ENCODE measurements at places on chromosomes 12 and 14.

DNA sequence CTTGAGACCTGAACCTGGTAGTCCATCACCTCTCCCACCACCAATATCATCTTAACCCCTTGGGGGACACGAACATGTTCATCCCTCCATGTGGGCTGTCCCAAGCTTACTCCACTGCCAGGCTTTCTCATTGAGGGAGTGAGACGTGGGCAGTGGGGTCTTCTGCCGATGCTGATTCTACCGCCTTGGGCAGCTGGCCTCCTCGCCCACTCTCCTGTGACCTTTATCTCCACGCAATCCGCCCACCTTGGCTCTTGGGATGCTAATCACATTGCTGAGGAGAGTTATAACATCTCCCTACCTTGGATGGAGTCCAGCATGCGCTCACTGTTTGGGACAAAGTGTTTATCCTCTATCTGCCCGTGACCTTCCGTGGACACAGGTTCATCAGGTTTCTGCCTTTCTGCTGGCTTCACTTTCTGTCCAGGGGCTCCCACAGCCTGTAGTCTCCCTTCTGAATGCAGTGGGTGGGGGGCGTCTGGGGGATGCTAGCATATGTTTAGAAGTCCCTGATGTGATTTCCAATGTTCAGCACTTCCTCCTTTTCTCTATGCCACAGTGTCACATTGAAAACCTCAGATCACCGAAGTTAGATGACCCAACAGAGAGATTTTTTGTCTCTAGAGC, 53.2 kb upstream of the ESRRB start:
- DNase-seq, result no peak

GRCh38 chr12:92065018-92065499, 80.6 kb downstream of the BTG1 start:
- no peak for DNase-seq

GRCh38 chr12:51048661-51049251, 629 bp downstream of the LETMD1 start:
- DNase-seq, result no peak

- no peak for DNase-seq
Measured at GRCh38 chr12:111596985-111597830, 1.9 kb downstream of the ATXN2 start.

GRCh38 chr12:12558291-12558690, 4.4 kb downstream of the DUSP16 start:
- no peak for DNase-seq

DNA sequence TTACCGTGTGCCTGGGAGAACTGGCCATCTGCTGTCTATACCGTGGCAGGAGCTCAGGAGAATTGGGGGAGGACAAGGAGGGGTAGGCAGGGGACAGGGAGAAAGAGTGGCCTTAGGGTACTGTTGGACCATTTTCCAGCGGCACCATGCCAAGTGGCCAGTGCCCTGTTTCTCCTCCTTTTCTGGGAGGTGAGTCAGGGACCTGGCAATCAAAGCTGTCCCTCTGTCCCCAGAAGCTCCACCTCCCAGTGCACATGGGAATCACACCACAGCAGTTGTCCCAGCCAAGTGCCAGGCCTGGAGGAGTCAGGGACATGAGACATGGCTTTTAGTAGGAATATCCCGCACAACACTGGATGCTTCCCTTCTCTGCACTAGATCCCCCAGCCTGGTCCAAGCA, 118.0 kb downstream of the GCH1 start:
- no peak for DNase-seq

DNA sequence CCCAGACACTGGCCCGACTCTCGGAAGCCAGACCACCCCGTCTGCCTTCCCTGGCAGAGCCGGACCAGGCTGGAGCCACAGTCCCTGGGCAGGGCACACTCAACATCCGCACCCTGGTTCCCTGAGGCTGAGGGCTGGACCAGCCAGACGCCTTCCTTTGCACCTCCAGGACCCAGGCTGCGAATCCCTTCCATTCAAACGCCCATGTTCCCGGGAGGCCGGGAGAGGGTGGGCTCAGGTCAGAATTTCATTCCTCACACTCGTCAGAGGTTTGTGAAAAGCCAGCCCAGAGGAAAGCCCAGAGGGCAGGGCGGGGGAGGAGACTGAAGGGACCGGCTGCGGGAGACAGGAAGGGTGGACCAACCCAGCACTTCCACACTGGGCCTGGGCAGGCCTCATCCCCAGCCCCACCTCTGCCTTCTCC, 58.7 kb downstream of the LRRC74A start:
- no peak for DNase-seq

DNA sequence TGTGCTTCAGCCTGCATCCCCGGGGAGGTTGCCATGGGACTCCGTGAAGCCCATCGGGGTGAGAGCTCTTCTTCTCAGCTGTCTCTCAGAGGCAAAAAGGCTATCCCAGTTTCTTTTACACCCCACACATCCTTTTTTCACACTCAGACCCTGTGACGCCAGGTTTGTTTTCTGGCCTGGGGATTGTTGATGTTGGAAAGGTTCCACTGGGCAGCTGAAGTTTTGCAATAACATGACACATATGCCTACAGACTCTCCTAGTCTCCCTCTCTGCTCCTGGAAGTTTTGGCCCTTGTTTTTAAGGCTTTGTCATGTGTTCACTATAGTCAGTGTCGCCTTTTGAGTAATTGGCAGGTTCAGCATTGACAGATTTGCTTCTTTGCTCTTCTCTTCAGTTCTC, 118.6 kb downstream of the SMOC1 start:
- no peak for DNase-seq

- DNase-seq, result no peak
Measured at GRCh38 chr14:52422650-52423356, 108.7 kb downstream of the PTGER2 start.

GRCh38 chr12:89344862-89345202, 7.5 kb downstream of the DUSP6 start:
- DNase-seq, result no peak

DNA sequence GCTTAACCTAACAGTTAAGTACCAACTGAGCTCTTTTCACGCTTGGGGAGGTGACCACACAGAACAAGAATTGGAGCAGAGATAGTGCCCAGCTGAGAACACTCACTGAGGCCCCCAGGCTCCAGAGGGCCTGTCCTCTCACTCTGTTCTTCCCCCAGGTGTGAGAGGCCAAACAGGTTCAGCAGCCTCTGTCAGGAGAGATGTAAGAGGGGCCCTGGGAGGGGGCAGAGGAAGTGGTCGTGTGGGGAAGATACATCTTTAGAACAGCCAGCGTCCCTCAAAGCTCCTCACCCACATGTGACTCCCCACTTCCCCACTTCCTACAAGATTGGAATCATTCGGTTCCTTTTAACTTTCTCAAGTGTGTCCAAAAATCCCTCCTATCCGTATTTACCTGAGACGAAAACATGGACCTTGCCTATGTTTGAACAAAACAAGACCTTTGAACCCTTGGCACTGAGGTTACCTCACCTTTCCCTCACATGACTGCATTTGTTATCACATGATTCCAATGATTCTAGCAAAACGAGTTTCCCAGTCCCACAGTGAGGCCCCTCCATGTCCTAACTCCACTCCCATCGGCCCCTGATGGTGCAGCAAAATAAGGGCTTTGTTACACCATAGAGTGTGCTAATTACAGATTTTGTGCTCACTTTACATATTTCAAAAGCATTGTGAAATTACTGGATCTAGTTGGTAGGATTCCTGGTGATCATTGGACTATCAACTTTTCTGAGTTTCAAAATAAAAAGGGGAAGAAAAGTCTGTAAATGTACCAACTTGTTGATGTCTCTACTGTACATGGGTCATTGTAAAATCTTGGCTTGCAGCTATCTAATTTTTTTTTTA, 40.0 kb upstream of the PAPOLA start:
- no peak for DNase-seq

GRCh38 chr12:112936264-112936663, 2.0 kb upstream of the OAS3 start:
- DNase-seq, result no peak

GRCh38 chr14:90600619-90601018, 203.8 kb downstream of the CALM1 start:
- no peak for DNase-seq

- DNase-seq, result no peak
Measured at GRCh38 chr12:48979602-48980388, 1.7 kb downstream of the WNT1 start.

DNA sequence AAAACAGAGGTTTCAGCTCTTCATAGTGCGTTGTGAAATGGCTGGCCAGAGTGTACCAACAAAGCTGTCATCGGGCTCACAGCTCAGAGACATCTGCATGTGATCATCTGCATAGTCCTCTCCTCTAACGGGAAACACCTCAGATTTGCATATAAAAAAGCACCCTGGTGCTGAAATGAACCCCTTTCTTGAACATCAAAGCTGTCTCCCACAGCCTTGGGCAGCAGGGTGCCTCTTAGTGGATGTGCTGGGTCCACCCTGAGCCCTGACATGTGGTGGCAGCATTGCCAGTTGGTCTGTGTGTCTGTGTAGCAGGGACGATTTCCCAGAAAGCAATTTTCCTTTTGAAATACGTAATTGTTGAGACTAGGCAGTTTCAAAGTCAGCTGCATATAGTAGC, 14.3 kb upstream of the PAPLN start:
- DNase-seq, result no peak

- DNase-seq, result no peak
Measured at GRCh38 chr12:61564466-61564865, 695.7 kb upstream of the USP15 start.

DNA sequence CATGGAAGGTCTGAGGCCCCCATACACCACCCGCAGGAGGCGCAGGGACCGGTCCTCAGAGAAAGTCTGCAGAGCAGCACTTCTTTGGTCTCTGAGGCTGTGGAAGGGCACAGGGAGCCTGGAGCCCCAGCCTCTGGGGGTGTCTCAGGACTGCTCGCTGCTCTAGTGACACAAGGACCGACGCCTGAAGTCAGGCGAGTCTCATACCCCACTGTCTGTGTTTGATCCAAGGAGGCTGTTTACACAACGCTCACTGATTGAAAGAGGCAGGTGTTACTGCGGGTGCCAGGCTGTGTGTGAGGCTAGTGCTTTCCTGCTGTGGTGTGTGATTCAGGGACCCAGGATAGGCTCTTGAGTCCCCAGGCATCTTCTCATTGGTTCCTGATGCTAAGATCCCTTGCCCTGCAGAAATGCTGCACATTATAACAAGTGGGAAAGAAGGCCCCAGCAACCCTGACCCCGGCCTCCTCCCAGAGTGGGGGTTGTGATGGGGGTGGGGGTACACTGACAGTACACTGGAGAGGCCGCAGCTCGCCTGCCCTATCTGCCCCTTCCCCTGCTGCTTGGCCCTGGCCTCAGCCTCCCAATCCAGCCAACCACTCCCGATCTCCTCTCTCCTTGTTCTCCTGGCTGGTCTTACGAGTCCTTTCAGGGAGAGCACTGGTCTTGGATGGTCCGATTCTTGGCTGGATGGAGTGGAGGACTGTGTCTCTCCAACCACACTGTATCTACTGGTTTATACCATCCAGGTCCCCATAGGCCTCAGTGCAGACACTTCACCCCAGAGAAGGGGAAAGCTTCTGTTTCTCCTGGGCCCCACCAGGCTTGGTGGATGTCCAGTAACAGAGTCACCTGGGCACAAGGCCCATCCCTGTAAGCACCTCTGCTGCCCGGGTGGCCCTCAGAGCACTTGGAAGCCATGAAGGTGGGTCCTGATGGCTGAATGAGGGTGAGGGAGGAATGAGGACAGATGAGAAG, 6.6 kb downstream of the CACNA2D4 start:
- DNase-seq, result no peak
